CD4-positive, alpha-beta T cell treated with Interleukin-15 for 4 hours (primary cell): ENCODE measurements at places on chromosomes 7 and 10.

DNA sequence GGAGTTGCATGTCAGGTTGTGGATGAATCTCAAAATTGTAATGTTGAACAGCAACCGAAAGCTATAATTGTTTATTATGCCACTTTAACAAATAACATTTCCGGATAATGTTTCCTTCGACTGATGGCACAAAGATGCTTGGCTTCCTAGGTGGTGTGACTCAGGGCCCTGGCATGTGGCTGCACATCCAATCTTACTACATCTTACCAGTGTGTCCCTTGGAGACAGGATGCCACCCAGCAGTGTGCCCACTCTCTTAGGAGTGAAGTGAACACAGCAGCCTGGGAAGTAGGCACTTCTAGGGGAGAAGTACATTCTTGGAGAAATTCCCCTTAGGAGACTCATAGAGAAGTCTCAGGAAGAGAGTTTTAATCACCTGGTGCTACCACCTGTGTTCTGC, 33.0 kb upstream of the GPR26 start:
- DNase-seq, result no peak

GRCh38 chr10:127290850-127291249, 94.5 kb upstream of the INSYN2A start:
- DNase-seq, result no peak

DNA sequence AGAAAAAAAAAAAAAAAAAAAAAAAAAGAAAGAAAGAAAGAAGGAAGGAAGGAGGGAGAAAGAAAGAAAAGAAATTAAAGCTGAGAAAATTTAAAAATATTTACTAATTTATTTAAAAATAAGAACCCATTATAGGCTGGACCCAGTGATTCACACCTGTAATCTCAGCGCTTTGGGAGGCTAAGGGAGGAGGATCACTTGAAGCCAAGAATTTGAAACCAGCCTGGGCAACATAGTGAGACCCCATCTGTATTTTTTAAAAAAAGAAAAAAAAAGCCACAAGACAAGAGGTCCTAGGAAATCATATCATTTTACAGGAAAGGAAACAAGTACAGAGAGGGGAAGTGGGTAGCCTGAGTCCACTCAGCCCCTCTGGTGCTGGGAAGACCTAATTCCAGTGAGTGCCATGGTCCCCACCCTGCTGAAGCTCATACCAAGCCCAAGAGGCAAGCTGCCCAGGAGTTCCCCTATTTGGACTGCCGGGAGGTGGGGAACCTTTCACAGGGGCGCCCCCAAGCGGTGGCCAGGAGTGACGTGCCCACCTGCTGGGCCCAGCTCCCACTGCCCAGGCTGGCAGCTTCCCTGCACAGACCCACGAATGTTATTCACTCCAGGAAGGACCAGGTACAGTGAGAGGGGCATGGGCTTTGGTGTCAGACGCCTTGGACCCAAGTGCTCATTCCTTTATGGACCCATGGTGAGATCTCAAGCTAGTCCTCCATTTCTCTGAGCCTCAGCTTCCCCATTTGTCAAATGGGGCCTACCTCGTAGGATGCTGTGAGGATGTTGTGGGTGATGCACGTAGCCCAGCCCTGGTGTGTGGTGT, 133.6 kb downstream of the ZMIZ1 start:
- peak; percentile 16 for DNase-seq

- no peak for DNase-seq
Observed at GRCh38 chr10:60224066-60224705, 165.5 kb downstream of the ANK3 start.

- no peak for DNase-seq
Observed at GRCh38 chr7:130478991-130479390, 12.9 kb upstream of the MEST start.

DNA sequence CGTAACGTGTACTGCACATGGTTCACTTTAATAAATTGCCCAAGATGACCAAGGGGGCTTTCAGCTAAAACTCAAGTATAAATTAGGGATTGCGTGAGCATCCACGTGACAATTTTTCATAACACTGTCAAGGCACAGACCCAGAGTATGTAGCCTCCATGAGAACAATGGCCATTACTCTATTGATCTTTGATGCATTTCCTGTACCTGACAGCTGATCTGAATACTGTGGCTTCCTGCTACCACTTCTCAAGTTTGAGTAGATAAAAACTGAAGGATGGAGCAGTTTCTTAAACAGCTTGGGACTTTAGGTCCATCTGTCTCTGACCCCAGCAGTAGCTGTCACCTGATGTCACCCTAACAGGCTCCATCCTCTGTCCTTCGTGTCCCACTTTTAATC, 98.9 kb downstream of the ABCC2 start:
- DNase-seq, result no peak

- no peak for DNase-seq
Observed at GRCh38 chr7:90411510-90411909, 8.2 kb downstream of the CLDN12 start.

DNA sequence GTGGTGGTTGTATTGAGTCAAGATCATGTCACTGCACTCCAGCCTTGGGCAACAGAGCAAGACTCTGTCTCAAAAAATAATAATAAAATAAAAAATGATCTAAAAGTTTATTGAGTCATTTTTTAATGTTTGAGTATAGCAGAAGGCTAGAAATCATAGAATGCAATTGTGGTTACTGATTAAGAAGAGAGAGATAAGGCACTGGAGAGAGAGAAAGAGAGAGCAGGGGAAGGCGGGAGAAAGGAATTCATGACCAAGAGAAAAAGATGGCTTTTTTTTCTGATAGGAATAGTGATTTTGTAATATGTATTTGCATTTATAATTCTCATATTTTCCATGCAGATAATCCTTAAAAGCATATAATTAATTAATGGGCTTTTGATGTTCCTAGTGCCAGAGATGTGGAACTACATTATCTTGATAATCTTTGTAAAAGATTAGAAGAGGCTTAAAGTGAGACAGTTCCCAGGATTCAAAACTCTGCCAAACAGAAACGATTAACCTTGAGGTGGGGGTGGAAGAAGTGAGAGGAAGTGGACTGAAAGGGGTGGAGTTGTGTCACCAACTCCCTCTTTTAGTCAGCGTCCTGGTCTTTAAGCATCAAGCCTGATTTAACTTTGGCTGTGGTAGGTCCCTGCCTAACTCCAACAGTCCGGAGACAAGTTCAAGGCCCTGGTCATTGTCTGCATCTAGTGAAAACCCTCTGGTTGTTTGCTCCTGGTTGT, 76.2 kb downstream of the CHN2 start:
- no peak for DNase-seq

GRCh38 chr7:50358779-50359178, 54.3 kb downstream of the IKZF1 start:
- no peak for DNase-seq

- no peak for DNase-seq
Observed at GRCh38 chr7:128025819-128026218, 5.4 kb downstream of the LRRC4 start.

DNA sequence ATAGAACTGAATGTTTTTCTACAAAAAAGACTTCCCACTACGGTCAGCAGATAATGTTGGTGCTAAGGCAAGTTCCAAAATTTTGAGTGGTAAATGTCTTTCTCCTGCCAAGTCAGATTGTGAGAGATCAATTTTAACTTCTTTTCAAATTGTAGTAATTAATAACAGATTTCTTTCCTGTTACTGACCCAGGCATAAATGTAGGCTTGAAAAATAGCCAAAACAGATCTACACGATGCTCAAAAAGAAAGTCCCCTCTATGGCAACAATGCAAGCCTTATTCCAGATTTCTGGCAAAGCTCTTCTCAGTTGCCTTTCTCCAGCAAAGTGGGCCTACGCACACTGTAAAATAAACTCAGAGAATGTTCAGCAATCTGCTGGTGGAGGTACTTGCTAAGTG, 641.0 kb upstream of the NRP1 start:
- DNase-seq, result no peak

- DNase-seq, result peak; percentile 32
Observed at GRCh38 chr10:49518982-49519578, 19.8 kb downstream of the ERCC6 start.

DNA sequence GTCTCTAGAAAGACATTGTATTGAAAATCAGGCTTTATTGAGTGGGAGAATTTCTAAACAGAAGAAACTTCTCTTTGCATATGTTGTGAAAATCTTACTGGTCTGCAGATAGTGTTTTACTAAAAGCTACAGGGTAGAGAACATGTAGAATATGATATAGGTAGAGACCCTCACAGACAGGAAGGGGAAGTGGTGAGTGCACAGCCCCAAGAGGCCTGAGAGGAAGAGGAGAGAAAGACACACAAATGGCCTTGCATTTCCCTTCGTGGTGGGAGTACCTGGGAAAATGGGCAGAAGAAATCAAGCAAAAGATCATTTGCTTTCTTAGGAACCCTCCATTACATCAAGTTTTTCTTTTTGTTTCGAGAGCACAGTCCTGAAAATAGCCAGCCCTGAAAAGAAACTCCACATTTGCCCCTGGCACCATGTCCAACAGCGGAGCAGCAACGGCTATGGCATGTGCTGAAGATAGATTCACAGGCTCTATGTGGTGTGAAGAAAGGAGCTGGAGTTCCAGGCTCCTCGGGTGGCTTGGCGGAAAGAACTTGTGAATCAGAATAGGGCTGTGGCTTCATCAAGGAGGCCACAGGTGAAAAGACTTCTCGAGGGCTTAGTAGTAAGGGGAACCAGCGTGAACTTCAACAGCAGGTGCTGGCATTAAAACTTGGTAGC, 143.5 kb downstream of the CALCR start:
- DNase-seq, result no peak

DNA sequence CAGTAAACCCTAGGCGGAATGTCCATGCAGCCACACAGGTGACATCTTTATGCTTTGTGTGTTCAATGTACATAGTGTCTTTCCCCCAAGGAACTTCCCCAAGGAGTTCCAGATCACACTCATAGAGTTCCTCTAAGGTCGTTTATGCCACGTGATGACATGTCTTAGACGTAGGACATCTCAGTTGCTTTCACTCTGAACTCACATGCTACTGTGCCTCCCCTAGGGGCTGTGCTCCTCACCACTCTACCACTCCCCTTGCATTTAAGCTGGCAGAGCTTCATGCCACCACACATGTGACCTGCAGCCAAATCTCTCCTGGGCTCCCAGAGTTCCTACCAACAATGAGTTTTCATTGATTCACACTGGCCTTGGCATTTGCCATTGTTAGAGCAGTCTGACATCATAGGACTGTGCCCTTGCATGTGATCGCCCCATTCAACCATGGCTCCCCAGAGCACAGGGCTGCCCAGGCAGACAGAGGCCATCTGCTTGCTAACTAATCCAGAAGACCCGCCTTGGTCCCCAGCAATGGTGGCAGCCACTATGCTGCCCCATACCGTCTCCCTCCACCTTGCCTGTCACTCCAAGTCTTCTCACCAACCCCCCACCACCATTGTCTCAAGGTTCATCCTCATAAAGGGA, 95.3 kb upstream of the MACROH2A2 start:
- DNase-seq, result no peak

DNA sequence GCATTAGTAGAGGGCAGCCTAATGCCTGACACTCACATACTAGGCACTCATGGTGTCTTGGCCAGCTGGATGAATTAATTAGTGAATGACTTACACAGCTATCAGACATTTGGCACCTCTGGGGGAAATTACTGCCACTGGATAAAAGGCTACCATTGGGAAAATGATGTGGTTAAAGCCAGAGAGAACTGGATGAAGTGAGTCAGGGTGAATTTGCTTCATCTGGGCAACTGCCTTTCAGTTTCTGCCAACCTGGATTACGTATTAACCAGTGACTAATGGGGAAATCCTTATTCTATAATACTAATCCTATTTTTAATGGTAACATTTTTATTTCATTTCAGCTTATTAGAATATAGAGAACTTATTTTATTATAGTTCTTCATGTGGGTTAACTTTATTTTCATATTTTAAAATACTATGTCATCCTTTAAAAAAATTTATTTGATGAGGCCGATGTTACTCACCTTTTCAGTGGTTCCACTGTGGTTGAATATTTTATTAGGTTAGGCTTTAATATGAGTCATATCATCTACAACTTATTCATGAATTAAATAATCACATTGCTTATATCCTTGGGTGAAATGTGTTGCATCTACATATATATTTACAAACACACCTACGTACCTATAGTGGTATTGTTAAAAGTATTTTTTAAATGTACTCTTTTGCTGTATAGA, 85.6 kb upstream of the CAPZA2 start:
- no peak for DNase-seq

- no peak for DNase-seq
Observed at GRCh38 chr10:70549351-70549961, 53.1 kb downstream of the PRF1 start.

DNA sequence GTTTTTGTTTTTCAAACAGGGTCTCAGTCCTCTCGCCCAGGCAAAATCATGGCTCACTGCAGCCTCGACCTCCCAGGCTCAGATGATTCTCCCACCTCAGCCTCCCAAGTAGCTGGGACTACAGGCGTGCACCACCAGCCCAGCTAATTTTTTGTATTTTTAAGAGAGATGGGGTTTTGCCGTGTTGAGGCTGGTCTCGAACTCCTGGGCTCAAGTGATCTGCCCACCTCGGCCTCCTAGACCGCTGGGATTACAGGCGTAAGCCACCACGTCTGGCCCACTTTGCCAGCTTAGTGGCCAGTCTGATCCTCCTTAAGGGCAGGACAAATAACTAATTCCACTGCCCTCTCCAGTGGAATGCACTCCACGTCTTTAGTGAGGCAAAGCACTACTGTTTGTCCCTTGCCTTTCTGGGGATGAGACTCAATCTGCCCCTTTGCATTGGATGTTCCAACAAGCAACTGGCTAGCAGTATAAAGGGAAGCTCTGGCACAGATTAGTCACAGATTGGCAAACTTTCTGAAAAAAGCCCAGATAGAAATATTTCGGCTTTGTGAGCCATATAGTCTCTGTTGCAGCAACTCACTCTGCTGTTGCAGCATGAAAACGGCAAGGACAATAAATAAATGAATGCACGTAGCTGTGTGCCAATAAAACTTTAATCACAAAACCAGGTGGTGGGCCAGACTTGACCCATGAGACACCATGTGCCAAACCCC, 143.8 kb upstream of the RHEB start:
- DNase-seq, result no peak

- no peak for DNase-seq
Observed at GRCh38 chr7:55420530-55420929, 55.4 kb downstream of the LANCL2 start.

- peak; percentile 83 for DNase-seq
Observed at GRCh38 chr10:73931767-73932619, 21.1 kb downstream of the PLAU start.

- DNase-seq, result no peak
Observed at GRCh38 chr7:118305671-118306070, 81.2 kb downstream of the ANKRD7 start.

DNA sequence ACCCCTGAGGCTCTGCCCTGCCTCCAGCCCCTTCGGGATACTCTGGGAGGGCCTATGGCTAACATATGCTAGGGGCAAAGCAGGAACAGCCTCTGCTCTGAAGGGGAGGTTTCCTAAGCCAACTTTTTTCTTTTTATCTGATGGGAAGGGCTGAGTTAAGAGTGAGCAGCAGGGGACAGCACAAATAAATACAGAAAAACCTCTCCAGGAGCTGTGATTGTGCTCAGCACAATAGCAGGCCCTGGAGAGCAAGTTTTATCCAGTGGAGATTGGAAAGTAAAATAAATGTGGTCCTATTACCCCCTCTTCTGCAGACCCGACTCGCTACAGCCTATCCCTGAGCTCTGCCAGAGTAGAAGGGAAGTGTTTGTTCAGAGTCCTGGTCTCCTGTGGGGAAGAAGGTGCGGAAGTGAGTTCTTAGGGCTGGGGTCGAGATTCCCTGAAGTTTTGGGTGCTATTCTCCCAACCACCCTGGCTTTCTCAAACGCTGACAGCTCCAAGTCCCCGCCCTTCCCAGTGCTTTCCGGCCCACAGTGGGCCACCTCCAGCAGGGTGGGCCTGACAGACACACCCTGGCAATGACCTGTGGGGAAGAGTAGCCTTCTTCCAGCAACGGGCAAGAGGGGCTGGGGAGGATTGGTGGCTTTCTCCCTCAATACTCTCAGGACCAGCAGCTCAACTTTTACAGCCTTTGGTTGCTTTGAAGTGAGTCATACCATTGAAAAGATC, 23.0 kb upstream of the AFAP1L2 start:
- DNase-seq, result no peak
